NAMALWA (cell line): ENCODE measurements at places on chromosomes 13 and 19.

GRCh38 chr19:33159893-33160292 is 28.0 kb downstream of the WDR88 start:
- no peak for DNase-seq

DNA sequence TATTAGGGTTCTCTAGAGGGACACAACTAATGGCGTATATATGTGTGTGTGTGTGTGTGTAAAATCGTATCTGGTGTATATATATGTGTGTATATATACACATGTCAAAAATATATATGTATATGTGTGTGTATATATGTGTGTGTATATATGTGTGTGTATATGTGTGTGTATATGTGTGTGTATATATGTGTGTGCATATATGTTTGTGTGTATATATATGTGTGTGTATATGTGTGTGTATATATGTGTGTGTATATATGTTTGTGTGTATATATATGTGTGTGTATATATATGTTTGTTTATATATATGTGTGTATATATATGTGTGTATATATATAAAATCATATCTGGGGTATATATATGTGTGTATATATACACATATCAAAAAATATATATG is 5.4 kb upstream of the LILRB5 start:
- no peak for DNase-seq

DNA sequence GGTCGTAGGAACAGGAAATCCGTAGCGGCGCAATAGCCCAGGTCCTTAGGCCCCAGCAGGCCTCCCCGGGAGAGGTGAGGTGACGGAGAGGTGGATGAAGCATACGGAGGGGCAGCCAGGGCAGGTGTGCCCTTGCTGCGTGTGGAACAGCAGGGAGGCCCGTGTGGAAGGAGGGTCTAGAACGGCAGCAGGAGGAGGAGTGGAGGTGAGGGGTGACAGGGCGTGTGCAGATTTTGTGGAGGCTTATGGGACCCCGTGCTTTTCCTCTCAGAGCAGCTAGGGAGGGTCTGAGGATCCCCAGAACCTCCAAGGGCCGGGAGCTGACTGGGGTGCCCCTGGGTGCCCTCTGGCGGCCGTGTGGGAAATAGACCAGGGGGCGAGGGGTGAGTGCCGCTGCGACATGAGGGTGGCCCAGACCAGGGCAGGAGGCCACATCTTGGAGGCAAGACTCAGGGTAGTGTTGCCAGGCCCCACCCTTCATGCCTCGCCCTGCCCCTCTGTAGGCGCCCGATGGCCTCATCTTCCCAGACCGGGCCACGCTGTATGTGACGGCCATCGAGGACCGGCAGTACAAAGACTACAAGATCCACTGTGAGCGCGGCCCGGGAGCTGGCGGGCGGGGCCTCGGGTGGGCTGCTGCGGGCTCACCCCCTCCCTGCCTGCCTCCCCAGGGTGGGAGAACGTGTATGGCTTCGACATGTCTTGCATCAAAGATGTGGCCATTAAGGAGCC is 5.0 kb upstream of the ADM5 start:
- peak; percentile 64 for DNase-seq

DNA sequence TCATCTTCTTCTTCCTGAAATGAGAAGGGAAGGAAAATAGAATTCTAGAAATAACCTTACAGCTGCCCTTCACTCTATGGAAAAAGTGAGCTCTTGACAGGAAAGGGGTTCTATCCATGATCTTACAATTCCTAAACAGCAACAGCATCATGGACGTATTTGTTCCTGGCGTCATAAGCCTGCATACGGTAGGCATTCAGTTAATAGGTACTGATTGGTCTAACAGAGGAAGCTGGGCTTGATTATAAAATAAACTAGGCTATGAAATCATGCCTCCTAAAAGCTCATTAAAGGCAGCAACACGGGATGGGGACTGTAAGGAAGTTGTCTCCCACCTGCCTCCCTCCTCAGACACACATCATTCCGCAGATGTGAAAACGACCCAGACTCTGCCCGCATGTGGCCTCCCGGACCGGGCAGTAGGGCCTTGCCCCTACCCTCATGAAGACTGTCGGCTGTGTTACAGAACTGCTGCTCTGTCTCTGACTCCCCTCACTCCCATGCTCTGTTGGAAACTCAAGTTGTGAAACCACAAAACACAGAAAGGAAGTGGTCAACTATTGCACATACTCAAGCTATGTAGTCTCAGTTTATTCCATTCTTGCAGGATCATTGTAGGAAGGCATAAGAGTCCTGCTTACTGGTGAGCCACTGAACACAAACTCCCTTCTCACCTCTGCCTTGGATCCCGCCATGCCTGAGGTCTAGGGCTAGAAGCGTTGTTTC is 129.8 kb downstream of the DLEU7 start:
- peak; percentile 22 for DNase-seq
